Activated CD8-positive, alpha-beta memory T cell treated with anti-CD3 and anti-CD28 coated beads, Interleukin-2, amount 10 ng/mL, durations not matched to agents 7 days and 5 days (primary cell): ENCODE measurements at places on chromosomes 3 and 15. TPM values are rescaled to one million over a fixed set of nuclear protein-coding genes. Genes with fewer than 3 reads are reported as not detected.

SH3GL3 gene
- total RNA-seq: not detected

TEX9 gene
- 0.76 TPM for total RNA-seq

SIAH2 gene
- total RNA-seq: 54.2 TPM

ITIH4 gene
- total RNA-seq: 18.0 TPM

AGTR1 gene
- not detected for total RNA-seq
